ENCODE measurements at places on chromosomes 4 and X.

- DNase-seq = no peak
Measured at GRCh38 chr4:184898793-184899192, 73.0 kb upstream of the ACSL1 start.

DNA sequence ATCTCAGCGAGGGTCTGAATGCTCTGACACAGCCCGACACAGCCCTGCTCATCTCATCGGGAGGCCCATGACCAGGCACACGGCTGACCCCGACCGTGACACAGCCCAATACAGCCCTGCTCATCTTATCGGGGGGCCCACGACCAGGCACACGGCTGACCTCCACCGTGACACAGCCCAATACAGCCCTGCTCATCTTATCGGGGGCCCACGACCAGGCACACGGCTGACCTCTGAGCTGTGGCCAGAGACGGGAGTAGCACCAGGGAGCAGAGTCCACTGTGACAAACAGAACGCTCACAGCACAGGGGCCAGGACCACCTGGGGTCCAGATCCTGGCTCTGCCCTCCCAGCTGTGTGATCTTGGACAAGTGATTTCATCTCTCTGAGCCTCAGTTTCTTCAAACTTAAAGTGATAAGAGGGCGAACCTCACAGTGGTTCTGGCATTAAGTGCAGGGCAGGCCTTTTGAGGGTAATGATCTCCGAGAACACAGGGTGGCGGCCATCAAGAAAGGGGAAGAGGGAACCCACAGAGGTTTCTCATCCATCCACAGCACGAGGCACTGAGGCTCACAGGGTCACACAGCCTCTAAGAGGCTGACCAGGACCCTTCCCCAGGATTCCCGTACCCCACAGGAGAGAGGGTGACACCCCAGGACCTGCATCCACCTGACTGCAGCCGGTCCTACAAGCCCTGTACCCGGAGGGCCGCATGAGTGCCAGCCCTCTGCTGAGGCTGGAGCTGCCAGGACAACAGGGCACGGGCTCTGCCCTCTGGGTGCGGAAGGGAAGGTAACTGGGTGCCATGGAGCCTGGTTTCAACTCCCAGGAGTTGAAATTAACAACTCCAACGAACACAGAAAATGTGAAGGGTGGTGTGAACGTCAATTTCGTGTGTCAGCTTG is 60.1 kb downstream of the WFS1 start:
- DNase-seq = no peak

DNA sequence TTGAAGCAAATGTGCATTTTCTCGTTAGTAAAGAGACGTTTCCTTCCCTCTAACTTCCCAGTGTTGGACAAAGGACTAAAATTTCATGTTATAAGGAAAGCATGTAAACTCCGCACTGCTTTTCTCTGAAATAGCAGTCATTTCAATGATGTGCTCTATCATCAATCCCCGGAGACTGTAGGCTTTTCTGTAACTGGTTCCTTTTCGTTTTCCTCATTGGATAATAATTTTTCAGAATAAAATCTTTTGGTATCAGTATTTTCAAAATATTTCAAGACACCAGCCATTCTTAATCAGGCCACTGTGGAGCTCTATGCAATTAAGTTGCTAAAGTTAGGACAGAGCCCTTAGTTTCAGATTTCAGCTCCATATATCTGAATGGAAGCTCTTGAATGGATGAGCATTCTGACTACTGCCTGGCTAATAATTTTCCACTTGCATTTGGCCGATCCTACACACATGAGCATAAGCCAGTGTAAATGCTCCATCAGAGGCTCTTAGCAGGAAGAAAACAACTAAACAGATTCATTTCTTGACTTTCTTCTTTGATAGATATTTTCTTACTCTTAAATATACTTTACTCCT is 157.7 kb downstream of the CHIC2 start:
- DNase-seq = no peak

- no peak for DNase-seq
Measured at GRCh38 chrX:53031380-53031779, 17.2 kb upstream of the GPR173 start.

DNA sequence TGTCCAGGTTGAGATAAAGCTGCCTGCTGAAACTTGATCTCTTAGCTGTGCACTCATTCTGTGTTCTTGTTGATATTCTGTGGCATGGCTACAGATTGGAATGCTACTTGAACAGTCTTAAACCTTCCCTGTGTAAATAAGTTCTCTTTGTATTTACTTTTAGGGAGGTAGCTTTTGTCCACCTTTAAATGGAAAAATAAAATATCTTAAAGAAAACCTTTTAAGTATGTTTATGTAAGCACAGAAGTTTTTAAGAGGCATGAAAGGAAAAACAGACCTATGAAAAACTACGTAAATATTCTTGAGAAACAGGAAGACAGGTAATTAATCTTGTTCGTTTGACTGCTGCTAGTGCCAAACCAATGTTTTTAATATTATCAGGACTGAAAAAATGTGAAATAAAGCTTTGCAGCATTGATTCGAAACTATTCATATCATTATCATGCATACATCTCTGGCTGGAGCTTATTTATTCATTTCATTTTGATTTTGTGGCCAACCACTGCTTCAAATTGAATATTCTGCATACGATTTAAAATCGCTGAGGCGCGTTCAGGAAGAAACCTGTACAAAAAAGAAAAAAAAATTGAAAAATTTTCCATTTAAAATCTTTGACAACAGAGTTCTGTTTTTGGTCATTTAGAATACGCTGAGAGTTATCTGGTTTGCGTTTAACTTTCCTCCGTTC is 17.8 kb downstream of the HSD17B13 start:
- no peak for DNase-seq

DNA sequence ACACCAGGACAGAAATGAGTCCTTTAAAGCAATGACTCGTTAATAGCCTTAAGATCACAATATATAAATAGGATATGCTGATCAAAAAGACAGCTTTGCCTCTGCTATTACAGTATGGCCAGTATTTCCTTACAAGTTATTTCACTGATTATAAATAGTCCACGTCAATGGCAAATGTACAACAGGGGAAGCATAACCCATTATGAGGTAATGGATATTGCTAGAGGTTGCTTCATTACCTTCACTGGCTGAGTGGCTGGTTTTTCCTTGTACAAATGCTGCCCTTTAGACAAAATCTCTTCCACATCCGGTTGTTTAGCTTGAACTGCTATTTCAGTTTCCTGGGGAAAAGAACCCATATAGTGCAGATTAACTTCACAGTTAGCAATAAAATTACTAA is 764.6 kb upstream of the FTHL17 start:
- no peak for DNase-seq

DNA sequence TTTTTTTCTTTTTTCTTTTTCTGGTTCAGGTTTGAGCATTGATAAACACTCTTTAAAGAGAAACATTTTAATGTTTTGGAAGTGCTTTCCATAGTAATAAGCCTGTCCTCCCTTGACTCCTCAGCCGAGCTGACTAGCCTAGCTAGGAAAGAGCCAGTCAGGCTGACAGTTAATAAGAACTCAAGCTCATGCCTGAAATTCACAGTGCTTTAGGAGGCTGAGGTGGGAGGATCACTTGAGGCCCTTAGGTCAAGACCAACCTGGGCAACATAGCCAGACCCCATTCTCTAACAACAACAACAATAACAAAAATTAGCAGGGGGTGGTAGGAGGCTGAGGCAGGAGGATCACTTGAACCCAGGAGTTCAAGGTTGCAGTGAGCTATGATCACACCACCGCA is 53.4 kb upstream of the ZCCHC13 start:
- no peak for DNase-seq

DNA sequence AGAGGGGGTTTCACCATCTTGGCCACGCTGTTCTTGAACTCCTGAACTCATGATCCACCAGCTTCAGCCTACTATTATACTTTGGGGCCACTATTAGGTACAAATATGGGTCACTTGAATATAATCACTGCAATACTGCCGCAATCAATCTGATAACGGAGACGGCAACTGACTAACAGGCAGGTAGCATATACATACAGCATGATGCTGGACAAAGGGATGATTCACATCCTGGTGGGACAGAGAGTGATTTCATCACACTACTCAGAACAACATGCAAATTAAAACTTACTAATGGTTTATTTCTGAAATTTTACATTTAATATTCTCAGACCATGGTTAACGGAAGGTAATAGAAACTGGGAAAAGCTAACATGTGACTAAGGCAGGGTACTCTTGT is 10.9 kb downstream of the LRBA start:
- no peak for DNase-seq

- peak; percentile 35 for DNase-seq
Measured at GRCh38 chrX:150897421-150898320, 797 bp downstream of the CD99L2 start.

GRCh38 chr4:187175197-187175596 is 451.5 kb upstream of the FAT1 start:
- no peak for DNase-seq

DNA sequence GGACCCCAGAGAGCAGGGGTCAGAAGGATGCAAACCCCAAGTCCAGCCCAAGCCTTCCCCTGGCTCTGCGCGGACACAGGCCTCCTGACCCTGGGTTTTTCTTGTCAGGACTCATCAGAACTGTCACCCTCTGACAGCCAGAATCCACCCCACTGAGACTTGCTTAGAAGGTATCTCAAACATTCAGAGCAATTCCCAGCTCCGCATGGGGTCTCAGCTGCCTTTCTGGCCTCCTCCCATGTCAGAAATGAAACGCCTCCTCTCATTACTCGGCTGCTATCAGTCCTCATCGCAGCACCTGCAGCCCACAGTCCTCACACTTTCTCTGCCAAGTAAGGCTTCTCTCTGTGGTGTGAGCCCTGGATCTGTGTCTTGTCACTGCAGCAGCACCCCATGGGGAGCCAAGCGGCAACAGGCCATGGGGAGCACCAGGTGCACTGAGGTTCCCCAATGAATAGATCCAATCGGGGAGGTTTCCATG is 97.8 kb downstream of the WFS1 start:
- DNase-seq = no peak

- no peak for DNase-seq
Measured at GRCh38 chrX:20352504-20352903, 85.8 kb upstream of the RPS6KA3 start.

DNA sequence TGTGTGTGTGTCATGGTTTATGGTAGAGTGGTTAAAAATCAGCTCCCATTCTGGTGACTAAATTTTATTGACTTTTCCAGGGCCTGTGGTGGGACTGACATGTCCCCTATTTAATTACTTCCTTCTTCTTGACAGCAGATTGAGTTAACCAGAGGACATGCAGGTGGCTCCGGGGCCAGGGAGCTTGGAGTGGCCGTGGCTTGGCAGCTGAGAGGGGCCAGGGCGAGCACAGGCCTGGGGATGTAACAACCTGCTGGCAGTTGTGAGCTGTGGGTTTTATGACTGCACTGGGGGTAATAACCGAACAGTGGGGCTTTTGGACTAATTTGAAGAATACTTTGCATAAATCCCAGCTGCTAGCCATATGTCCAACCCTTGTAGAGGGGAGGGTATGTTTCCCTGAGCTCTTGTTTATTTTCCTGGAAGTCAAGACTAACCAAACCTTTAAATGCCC is 186.0 kb downstream of the MID1IP1 start:
- DNase-seq = no peak

DNA sequence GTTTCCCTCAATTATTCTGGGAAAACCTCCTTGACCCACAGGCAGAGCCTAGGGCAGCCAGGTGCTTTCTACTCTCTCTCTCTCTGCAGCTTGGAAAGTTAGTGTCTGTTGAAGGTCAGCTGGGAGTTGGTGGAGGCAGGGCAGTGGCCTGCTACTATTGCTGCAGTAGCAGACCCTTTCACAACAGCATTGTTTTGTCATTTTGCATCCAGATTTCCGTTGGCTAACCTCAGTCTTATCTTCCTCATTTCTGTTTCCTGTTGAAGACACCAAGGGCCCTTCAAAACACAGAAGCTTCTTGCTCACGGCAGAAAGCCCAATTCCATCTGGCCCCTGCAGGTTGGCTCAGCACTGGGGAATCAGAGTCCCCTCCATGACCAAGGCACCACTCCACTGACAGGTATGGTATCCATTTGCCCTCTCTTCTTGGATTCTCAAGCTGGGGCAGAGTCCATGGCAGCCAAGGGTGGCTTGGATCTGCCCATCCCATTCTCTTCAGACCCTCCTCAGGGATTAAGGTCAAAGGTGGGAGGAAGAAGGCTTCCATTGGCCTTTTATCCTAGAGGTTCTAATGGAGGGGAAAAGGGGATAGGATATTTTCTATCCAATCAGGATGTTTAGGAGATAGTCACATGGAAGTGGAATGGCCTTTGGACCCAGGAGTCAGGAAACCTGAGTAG is 24.6 kb downstream of the VSIG4 start:
- DNase-seq = no peak

GRCh38 chr4:183515411-183515810 is 10.6 kb downstream of the ING2 start:
- DNase-seq = no peak
